ENCODE measurements at places on chromosomes 5 and 9. TPM values are rescaled to one million over a fixed set of nuclear protein-coding genes. Genes with fewer than 3 reads are reported as not detected.

Gene KIAA0825
- 0.71 TPM for total RNA-seq

Gene TMEM267
- 19.0 TPM for total RNA-seq

Gene NR2F1
- 4.3 TPM for total RNA-seq

Gene LECT2
- total RNA-seq, result not detected

Gene MARCHF6
- total RNA-seq, result 86.4 TPM

Gene ZNF354C
- total RNA-seq, result 0.61 TPM

Gene EQTN
- not detected for total RNA-seq

Gene ZNF622
- 71.9 TPM for total RNA-seq

Gene POLE3
- total RNA-seq, result 99.3 TPM

Gene NR2F1-AS1
- total RNA-seq, result 2.6 TPM

Gene FOXD4L3
- not detected for total RNA-seq

Gene CCNI2
- 0.07 TPM for total RNA-seq

Gene TAF11L14
- 0.17 TPM for total RNA-seq

Gene SELENOP
- 0.22 TPM for total RNA-seq

Gene MLANA
- not detected for total RNA-seq

Gene C5orf58
- total RNA-seq, result not detected

Gene TYRP1
- not detected for total RNA-seq

Gene RHOBTB3
- total RNA-seq, result 7.9 TPM

Gene CARTPT
- total RNA-seq, result not detected

Gene SHISAL2B
- total RNA-seq, result not detected
